A673 (cell line): ENCODE measurements at places on chromosomes 6 and 20.

DNA sequence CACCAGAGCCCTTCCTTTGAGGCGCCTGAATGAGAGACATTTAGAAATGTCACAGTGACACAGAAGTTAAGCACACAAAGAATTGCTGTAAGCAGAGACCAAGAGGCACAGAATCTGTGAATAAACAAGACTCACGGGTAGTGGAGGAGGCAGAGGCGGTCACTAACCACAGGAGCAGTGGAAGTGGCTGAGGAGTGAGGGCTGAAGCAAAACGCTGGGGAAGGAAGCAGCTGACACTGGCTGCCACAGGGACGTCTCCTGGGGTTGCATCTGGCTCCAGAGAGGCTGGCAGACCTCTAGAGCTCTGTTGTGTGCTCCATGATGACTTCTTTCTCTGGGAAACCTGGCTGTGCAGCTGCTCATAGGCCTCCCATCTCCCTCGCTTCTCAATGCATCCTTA, 65.0 kb upstream of the SLC2A12 start:
- DNase-seq, result no peak

DNA sequence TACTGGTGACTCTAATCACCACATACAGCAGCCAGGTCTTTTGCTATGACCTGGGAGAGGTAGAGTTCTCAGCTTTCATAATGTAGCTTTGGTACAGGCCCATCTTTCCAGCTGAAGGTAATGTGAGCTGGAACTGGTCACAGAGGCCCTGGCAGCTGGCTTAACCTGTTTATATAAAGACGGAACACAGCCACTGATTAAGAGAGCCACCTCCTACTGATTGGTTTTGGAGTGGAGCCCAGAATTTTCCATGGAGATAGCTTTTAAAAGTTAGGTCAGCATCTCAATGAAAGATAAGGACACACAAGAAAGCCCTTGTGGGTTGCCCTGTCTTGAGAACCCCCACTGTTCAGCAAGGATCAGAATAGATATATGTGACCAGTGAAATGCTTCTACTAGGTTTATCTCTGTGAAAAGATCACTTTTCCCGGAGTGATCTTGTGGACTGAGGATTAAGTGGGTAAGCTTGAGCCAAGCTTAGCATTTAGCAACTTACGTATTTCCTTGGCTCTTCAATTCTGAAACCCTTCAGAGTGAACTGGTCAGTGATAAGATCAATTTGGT, 213.7 kb upstream of the CITED2 start:
- DNase-seq, result peak; percentile 26

GRCh38 chr20:60055740-60056139, 97.5 kb downstream of the CDH26 start:
- DNase-seq, result peak; percentile 48

DNA sequence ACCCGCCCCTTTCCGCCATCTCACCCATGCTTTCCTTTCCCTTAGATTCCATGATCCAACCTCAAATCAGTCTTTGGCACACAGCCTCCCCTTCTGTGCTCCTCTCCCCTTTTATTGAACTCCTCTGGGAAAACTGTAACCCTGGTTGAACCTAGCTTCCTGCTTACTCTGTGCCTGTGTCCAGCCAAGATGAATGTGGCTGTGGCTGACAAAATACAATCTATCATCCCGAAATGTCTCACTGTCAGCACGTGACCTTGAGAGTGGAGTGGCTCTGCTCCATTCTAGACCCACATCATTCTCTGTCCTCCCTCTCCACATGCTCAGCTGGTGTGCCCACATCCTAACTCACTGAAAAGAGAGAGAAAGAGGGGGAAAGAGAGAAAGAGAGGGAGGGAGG, 11.0 kb downstream of the NCR2 start:
- no peak for DNase-seq

GRCh38 chr6:62367601-62368000, 81.6 kb upstream of the KHDRBS2 start:
- DNase-seq, result no peak
